ENCODE measurements at places on chromosomes 6 and 20.

GRCh38 chr20:1844325-1845162 lies 50.7 kb upstream of the SIRPA start:
- no peak for DNase-seq

- no peak for DNase-seq
These were observed 55.2 kb upstream of the TBC1D7 start for GRCh38 chr6:13383328-13384163.

DNA sequence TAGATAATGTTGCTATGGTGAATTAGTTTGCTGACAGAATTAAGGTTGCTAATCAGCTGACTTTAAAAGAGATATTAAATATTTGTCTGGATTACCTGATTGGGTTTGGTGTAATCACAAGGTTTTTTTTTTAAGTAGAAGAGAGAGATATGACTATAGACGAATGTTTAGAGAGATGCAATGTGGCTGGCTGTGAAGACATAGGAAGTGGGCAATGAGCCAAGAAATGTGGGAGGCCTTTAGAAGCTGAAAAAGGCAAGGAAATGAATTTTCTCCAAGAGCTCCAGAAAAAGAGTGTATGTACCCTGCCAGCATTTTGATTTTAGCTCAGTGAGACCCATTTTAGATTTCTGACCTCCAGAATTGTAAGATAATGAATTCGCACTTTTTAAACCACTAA lies 598.3 kb downstream of the PKHD1 start:
- DNase-seq, result no peak

DNA sequence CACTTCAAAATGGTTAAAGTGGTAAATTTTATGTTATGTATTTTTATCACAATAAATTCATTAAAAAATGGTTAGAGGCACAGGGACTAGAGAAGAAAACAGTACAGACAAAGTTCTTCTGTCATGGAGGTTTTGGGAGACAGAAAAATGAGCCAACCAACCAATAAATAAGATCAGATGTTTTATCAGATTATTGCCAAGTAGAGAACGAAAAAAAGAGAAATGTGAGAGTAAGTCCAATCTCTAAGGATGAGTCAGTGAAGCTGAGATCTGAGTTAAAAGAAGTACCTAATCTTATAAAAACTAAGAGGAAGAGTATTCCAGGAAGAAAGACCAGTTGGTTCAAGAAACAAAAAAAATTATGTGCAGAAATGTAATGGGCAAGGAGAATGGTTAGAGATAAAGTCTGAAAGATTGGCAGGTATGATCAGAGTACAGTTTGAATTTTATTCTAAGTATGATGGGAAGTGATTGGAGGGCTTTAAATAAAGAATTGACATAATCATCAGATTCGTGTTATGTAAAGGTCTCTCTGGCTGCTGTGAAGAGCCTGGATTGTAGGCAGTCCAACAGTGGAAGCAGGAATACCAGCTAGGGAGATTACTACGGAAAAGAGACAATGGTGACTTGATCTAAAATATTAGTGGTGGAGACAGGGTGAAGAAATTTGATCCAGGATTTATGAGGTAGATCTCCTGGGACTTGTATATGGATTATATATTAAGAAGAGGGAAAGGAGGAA lies 79.6 kb downstream of the RCAN2 start:
- DNase-seq, result no peak

GRCh38 chr6:138403324-138403800 lies 661 bp upstream of the HEBP2 start:
- peak; percentile 4 for DNase-seq

- DNase-seq, result no peak
These were observed 78.1 kb downstream of the MMUT start for GRCh38 chr6:49384904-49385303.

GRCh38 chr6:56361812-56362211 lies 114.4 kb upstream of the COL21A1 start:
- DNase-seq, result no peak

- no peak for DNase-seq
These were observed 733.9 kb downstream of the CBLN4 start for GRCh38 chr20:55271371-55271770.

- DNase-seq, result no peak
These were observed 5.8 kb downstream of the TUBB start for GRCh38 chr6:30725713-30726505.

DNA sequence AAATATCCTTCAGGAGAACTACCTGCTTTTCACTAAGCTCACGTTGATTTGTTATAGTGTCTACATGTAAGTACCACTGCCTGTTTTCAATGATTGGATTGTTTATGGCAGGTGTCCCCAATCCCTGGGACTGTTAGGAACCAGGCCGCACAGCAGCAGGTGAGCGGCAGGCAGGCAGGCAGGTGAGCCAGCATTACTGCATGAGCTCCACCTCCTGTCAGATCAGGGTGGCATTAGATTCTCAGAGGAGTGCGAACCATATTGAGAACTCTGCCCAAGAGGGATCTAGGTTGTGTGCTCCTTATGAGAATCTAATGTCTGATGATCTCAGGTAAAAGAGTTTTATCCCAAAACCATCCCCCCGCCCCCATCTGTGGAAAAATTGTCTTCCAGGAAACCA lies 303.3 kb downstream of the EYA4 start:
- DNase-seq, result no peak

GRCh38 chr20:49867453-49868215 lies 47.7 kb downstream of the SPATA2 start:
- no peak for DNase-seq

DNA sequence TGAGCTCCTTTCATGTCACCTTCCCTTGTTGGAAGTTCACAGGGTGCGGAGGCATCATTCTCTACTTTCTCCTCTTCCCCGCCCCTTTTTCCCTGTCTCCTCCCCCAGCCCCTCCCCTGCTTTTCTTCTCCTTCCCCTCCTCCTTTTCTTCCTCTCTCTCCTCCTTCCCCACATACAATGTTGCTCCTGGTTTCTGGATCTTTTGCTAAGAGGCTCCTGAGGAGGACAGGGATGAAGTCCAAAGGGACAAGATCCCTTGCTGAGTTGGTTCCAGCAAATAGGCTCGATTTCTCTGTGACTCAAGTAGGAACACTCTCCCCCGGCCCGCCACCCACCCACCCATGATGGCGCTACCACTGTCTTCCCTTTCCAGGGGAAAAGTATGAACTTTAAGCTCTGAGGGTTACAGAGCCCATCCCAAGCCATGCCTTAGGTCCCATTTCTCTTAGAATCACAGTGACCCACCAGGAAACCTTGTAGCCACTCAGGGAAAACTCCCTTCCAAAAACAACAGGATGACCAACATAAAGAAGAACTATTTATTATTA lies 852 bp upstream of the TFEB start:
- no peak for DNase-seq

DNA sequence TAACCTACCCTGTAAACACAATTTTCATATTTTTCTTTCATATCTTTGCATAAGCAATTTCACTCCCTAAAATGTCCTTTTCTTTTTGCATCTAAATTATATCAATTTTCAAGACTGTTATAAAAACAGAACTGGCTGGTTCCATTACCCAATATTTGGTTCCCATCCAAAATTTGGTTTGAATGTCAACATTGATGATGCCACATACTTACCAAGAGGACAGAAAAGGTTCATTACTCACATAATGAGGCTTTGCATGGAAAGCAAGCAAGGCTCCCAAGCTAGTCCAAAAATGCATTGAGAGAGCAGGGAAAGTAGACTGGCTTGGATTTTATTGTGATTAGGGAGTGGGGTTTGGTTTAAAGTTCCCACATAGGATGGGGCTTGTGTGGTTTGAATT lies 144.4 kb upstream of the AKIRIN2 start:
- no peak for DNase-seq

- no peak for DNase-seq
These were observed 3.8 kb upstream of the LPA start for GRCh38 chr6:160667639-160668481.

- DNase-seq, result no peak
These were observed 106.7 kb upstream of the CLDN20 start for GRCh38 chr6:155157101-155157500.

DNA sequence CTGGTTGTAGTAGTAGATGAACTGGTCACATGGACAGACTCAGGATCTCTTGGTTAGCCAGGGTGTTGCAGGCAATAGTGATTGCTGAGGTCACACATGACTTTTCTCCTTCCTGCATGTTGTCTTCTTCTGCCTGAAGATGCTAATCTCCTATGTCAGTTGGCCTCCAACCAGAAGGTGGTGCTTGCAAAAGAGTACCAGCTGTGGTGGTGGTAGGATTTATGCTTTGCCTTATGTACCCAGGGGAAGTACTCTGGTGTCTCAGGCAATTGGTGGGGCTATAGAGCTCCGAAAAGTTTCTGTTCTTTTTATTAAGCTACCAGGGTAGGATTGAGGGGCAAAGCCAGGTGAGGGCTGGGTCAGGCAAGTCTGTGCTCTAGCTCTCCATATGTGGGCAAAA lies 98.5 kb downstream of the CARMIL1 start:
- DNase-seq, result no peak

- no peak for DNase-seq
These were observed 46.8 kb downstream of the LY86 start for GRCh38 chr6:6635291-6635690.

GRCh38 chr6:127934956-127935355 lies 34.1 kb upstream of the THEMIS start:
- DNase-seq, result no peak

- no peak for DNase-seq
These were observed 174.7 kb downstream of the FOXC1 start for GRCh38 chr6:1784422-1784884.

DNA sequence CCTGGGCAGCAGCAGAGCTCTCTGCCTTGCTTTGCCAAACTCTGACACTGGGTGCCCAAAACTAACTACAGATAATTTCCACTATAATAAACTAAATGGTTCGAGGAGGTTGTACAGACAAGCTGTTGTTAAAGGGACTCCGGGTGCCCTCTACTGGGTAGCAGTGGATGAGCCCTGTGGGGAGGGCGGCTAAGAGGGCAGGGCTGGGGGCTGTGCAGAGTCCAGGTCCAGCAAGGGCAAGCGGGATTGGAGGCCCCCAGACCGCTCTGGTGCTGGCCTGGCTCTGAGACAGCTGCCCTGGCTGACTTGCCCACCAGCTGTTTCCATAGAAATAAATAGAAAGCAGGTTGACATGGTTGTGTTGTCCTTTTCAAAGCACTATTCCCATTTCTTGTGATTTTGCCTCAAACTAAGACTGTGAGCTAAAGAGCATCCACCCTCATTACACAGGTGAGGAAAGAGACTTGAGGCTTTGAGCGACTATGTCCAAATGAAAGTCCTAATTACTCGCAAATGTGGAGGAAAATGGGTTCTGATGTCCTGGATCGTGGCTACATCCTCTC lies 167.6 kb upstream of the CST7 start:
- no peak for DNase-seq

DNA sequence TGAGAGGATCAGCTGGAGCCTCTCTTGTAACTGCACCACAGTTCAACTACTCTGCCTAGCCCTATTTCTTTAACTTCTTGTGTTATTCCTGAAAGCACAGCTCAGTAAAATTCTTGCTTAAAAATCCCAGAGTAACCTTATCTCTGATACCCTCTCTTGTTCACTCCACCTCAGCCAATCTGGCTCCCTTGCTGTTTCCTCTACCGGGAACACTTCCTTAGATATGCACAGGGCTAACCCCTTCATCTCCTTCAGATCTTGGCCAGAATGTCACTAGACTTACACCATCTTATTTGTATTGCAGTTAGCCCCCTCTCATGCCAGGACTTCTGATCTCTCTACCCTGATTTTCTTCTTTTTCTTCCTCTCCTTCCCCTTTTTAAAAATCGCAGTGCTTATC lies 2.6 kb upstream of the ZKSCAN3 start:
- DNase-seq, result no peak

DNA sequence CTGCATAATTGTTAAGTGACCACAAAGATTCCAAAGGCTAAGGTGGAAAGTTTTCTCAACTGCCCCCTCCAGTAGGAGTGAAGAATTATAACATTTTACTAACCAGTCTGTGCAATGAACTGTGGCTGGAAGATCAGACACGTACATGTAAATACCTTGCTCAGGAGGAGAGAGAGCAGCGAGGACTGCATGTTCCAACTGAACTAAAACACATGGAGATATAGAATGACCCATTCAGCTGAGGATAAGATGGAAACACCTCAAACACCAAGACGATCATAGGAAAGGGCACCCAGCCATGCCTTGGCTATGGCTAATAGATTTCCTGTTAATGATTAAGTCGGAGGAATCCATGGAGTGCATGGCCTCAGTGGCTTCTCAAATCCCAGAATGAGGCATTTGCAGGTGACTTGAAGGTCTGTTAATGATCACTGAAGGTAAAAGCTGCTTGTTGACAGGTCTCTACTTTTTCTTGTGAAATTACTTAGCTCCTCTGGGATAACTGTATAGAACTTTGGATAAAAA lies 875.6 kb downstream of the TFAP2A start:
- no peak for DNase-seq

GRCh38 chr6:48658915-48659314 lies 547.9 kb upstream of the PTCHD4 start:
- DNase-seq, result no peak

DNA sequence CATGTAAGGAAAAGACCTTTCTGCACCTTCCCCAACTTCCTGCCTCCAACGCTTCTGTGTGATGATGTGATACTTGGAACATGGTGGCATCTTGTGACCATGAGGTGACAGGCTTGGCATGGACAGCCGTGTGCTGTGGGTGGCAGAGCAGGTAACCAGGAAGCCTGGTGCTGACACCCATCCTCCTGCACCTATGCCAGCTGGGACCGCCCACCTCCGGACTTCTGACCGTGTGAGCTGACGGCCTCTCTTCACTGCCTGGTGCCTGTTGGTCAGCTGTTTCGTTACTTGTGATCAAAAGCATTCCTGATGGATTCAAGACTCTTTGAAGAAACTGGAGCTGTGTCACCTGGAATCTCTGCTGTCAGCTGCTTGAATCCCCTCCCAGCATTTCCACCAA lies 70.3 kb downstream of the TMEM242 start:
- no peak for DNase-seq

DNA sequence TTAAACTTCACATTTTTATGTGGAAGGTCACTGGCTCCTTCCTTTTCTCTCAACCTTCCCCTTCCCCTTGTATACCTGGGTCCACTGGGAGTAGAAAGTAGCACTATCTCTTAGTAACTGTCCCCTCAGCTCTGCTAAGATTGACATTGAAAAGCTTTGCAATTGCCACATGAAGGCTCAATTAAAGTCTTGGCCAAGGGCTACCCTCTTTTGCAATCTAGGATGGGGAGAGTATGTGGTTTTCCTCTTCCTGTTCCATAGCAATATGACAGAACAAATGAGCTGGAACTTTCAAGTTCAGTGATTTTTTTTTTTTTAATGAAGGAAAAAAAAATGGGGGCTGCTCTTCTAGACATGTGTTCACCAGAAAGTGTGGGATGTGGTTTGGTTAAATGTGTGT lies 37.1 kb downstream of the PROKR2 start:
- no peak for DNase-seq

GRCh38 chr6:3744211-3744900 lies 7.2 kb downstream of the PXDC1 start:
- no peak for DNase-seq

GRCh38 chr6:106886922-106887797 lies 87.4 kb downstream of the CD24 start:
- no peak for DNase-seq

- no peak for DNase-seq
These were observed 3.0 kb upstream of the ZBTB22 start for GRCh38 chr6:33320315-33321181.

- DNase-seq, result no peak
These were observed 163.1 kb downstream of the SOD2 start for GRCh38 chr6:159529934-159530333.

GRCh38 chr20:20024942-20025341 lies 7.8 kb downstream of the NAA20 start:
- DNase-seq, result no peak

Data from stimulated activated CD8-positive, alpha-beta memory T cell treated with anti-CD3 and anti-CD28 coated beads, Interleukin-15, amount 100 ng/mL, for 1 hour (primary cell).